ENCODE measurements at places on chromosomes 13 and 19.

GRCh38 chr13:105972811-105973590 is 562.5 kb downstream of the EFNB2 start:
- DNase-seq = no peak

- DNase-seq = no peak
Measured at GRCh38 chr19:44019498-44019897, 5.7 kb upstream of the ZNF222 start.

GRCh38 chr13:48155848-48156247 is 60.9 kb upstream of the MED4 start:
- peak; percentile 17 for DNase-seq

DNA sequence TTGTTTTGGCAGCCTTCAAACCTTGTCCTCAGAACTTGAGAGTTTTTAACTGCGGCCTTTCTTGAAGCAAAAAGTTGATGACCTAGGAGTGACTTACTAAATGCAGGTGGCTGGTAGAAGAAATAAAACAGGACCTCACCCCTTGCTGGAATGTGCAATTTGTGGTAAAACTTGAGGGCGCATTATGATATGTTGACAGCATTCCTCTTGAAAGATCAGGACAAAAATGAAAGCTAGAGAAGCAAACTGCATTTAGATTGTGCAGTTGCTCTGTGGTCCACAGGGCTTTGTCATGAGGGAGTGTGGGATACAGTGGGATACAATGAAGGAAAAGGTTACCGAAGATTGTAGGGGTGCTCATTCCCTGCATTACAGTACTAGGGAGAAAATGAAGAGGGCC is 504.2 kb downstream of the GPC6 start:
- DNase-seq = no peak

- no peak for DNase-seq
Measured at GRCh38 chr13:95155504-95155903, 145.7 kb downstream of the ABCC4 start.

DNA sequence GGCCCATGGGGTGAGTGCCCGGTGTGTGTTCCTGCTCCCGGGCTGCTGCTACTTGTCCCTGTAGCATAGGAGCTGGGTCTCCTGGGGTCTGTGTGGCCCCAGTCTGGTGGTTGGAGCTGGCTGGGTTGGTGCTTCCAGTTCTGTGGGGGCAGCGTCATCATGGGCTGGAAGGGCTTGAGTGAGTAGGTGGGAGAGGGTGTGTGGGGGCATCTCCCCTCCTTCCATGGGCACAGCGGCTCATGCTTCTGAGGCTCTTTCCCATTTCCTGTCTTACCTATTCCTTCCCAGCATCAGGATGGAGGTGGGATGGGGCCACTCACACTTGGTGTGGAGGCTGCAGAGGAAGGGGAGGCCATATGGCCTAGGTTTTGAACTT is 8.0 kb upstream of the EPN1 start:
- DNase-seq = no peak

DNA sequence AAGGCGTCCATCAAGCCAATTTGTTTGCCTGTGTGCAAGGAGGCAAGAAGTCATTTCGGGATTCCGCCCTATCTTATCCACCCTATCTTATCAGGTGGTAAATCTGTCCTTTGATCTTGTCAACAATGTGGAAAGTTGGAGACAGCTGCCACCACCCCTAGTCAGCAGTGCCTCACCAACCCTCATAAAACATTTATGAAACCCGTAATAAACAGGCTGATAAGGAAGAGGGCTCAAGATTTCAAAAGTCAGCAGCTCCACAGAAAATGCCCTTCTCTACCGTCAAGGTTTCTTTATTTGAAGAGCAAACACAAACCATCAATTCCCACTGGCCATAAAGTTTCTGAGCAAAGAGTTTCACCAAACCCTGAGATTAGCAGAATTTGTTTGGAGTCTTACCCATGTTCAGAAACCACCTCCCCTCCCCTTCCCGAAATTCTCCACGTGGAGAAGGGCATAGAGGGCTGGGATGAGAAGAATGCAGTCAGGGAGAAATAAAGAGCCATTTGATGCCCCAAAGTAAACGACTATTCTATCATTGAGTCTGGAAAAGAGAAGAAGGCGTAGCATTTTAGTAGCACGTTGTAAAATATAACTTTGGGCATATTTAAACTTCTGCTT is 196.0 kb upstream of the GPR12 start:
- DNase-seq = no peak

- DNase-seq = no peak
Measured at GRCh38 chr19:2138061-2138728, 13.2 kb downstream of the AP3D1 start.

- DNase-seq = no peak
Measured at GRCh38 chr13:51432576-51432975, 20.3 kb downstream of the INTS6 start.

DNA sequence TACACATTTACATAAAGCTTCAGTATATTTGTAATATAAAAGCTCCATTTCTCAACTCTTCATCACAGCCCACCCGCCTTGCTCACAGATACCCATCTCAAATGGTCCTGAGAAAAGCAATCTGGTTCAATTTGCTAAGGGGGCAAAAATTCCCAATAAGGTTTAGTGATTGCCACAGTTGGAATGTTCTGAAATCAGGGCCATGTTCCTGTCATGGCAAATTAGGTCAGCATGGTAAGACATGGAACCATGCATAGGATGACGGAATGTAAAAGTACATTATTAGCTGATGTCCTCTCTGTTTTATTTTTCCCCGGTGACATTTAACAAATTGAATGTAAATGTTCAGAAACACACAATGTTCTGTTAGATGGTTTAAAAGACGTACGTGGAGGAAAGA is 274.3 kb downstream of the MZT1 start:
- DNase-seq = no peak

- no peak for DNase-seq
Measured at GRCh38 chr13:45229172-45229571, 28.3 kb upstream of the KCTD4 start.

- no peak for DNase-seq
Measured at GRCh38 chr19:15227261-15227660, 5.0 kb downstream of the EPHX3 start.

GRCh38 chr13:106998664-106999063 is 430.7 kb upstream of the ARGLU1 start:
- DNase-seq = no peak

GRCh38 chr13:37416291-37417059 is 182.1 kb downstream of the POSTN start:
- DNase-seq = no peak

DNA sequence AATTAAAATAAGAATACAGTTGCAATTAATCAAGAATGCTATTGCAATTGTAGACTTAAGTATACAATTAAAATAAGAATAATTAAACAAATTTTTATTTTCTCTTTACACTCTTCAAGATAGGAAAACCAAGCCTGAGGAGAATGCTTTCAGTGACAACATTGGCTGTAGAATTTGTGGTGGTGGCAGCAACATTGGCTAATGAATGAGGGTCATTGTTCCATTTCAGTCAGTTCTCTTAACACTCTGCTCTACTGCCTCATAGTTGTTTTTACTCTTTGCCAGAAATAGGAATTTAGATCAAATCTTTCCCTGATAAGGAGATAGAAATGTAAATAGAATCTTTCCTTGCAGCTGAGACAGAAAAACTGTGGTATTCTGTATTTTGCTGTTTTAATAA is 391.6 kb downstream of the PCDH20 start:
- no peak for DNase-seq

GRCh38 chr19:2488405-2488941 is 12.5 kb downstream of the GADD45B start:
- no peak for DNase-seq

DNA sequence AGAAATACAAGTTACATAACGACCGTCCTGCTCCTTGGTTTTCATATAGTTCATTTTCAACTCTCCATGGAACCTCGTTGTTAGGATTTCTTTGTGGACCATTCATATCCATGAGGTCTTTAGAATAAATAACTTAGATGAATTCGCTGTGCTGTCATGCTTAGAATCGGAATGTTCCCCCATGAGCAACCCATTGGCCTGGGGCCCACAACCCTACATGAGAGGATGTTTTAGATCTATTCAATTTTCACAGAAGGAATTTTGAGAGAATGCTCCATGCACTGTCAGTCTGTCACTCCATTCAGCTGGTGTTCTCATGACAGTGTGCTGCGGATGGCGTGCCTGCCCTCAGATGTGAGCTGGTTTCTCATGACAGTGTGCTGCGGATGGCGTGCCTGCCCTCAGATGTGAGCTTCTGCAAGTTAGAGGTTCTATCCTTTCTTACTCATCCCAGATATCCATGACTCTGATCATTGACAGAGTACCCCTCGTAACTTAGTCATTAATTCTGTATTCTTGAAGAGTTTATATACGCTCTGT is 1193.1 kb downstream of the EFNB2 start:
- DNase-seq = no peak

GRCh38 chr13:30093236-30093635 is 214.1 kb downstream of the KATNAL1 start:
- DNase-seq = no peak

- DNase-seq = no peak
Measured at GRCh38 chr13:21075379-21076249, 14.2 kb upstream of the LATS2 start.

GRCh38 chr13:106867249-106867648 is 299.3 kb upstream of the ARGLU1 start:
- no peak for DNase-seq

GRCh38 chr19:13277104-13277809 is 127.0 kb downstream of the IER2 start:
- DNase-seq = peak; percentile 74

GRCh38 chr13:20398459-20398858 is 127.2 kb downstream of the CRYL1 start:
- DNase-seq = no peak

DNA sequence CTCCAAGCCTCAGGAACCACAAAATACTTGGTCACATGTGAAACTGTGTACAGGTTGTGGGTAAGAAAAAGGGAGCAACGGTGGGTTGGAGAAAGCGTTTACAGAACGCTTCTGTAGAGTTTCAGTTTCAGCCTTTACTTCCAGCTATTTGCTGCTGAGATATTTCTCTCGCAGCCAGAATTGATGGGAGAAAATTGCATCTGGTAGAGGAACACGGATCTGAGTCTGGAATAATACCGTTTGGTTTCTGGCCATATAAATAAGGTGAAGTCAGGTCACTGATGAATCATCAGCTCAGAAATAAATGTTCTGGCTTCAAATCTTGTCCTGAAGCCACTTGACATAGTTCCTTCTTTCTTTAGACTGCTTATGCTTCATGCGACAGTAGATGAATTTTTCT is 20.3 kb upstream of the RFC3 start:
- no peak for DNase-seq

DNA sequence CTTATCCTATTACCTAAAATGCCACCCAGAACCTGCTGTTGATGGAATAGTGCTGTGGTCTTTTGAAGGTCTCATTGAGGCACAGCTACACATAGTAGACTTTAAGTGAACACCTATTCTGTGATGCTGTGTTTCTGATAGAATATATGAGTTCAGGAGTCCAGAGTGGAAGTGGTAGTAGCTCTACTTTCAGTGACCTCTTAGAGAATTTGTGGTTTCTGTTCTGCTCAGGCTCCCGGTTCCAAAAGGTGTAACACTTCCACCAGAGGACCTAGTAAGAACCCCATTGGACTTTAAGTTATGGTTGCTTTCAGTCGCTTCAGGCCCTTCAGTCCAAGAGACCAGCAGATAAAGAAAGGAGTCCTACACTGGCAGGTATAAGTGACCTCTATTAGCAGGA is 11.4 kb upstream of the MYCBP2 start:
- no peak for DNase-seq

- DNase-seq = no peak
Measured at GRCh38 chr19:38545596-38545995, 72.2 kb downstream of the MAP4K1 start.
